ENCODE measurements at places on chromosomes 11 and 22.

DNA sequence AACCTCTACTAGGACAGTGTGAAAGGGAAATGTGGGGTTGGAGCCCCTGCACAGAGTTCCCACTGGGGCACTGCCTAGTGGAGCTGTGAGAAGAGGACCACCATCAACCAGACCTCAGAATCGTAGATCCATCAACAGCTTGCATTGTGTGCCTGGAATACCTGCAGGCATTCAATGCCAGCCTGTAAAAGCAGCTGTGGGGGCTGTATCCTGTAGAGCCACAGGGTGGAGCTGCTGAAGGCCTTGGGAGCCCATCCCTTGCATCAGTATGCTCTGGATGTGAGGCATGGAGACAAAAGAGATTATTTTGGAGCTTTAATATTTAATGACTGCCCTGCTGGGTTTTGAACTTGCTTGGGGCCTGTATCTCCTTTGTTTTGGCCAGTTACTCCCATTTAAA is 46.3 kb downstream of the PGR start:
- DNase-seq, result no peak

GRCh38 chr22:28002181-28002700 is 83.2 kb upstream of the PITPNB start:
- DNase-seq, result no peak

GRCh38 chr11:105273660-105274280 is 134.2 kb upstream of the CARD18 start:
- DNase-seq, result no peak

GRCh38 chr11:1412377-1413095 is 22.8 kb downstream of the BRSK2 start:
- no peak for DNase-seq

DNA sequence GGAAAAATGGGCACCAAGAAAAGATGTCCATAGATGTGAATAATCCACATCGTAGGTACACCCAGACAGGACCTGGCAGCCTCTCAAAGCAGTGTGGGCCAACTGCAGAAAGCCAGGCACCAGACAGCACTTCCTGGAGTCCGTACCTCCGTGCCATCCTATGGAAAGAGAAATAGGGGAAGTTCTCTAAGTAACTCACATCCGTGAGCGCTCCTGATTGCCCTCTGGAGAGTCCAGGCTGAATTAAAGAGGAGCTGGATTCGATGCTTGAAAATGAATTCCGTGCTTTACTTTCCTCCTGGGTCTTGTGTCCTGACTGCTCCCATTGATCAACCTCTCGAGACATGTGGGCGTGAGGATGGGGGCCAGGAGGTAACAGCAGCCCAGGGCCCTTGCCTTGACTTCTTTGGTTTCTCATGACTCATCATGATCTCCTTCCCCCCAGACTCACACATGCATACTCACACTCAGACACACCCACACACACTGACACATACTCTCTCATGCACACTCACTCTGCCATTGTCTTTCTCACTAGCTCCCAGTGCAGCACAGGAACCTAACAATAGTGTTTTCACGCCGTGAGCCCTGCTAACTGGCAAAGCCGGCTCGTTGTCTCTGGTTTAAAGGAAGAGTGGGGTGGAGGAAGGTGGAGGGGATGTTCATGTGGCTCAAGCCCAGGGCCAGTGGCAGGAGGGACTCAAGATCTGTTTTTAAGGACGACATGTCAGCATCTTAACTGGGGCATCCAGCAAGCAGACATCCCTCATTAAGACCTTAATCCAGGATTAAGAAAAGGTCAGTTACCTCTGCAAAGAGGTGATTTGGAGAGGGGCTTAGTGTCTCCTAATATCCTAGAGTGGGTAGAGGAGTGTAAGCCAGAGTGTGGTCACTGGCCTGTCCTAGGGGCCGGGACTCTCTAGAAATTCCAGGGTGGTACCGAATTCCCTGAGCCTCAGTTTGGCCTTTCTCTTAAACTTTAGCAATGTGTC is 104.2 kb downstream of the SCN3B start:
- DNase-seq, result no peak

DNA sequence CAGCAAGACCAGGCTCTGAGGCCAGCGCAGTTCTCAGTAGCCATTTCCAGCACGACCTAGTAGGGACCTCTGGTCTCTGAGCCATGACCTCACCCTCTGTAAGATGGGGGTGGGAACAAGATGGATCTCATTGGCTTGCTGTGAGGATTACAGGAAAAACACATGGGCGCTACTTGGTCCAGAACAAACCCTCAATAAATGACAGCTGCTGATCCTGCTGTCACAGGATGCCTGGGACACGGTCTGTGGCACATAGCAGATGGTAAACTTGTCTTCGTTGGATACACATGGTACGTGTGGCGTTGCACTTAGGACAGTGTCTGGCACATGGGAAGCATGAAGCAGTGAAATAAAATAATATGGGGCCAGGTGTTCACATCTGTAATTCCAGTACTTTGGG is 4.5 kb upstream of the KCTD17 start:
- no peak for DNase-seq

DNA sequence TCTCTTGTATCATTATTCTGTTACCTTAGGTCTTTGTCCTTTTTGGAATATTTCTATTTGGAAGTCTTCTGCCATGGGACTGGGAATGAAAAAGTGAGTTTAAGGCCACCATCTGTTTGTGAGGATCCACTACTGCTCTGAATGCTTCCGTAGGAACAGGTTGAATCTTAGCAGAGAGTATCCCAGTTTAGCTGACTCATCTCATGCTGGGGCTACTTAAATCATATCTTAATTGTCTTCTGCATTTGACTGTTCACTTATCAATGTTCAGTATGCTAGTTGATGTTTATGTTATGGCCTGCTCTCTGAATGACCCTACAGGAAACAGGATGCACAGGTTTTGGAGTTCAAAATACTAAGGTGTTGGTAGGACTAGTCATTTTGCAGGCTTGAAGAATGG is 1.4 kb upstream of the OR52I2 start:
- DNase-seq, result no peak

- DNase-seq, result no peak
These were observed 531 bp upstream of the MEN1 start for GRCh38 chr11:64810891-64811272.

DNA sequence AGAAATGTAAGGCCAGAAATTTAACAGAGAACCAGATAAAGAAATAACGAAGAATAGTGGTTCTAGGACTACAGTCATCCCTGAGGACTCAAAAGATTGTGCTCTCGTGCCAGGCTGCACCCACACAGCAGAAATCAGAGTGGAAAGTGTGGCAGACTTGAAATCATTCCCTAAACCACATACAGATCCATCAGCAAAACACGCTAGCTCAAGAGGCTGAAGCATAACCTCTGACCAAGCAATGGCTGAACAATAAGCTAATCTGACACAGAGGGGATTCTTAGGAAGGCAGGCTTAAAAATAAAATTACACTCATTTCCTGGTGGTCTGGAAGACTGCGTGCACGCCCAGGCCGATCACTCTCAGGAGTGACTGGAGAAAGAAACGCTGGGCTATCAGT is 19.0 kb downstream of the NCF4 start:
- DNase-seq, result no peak

DNA sequence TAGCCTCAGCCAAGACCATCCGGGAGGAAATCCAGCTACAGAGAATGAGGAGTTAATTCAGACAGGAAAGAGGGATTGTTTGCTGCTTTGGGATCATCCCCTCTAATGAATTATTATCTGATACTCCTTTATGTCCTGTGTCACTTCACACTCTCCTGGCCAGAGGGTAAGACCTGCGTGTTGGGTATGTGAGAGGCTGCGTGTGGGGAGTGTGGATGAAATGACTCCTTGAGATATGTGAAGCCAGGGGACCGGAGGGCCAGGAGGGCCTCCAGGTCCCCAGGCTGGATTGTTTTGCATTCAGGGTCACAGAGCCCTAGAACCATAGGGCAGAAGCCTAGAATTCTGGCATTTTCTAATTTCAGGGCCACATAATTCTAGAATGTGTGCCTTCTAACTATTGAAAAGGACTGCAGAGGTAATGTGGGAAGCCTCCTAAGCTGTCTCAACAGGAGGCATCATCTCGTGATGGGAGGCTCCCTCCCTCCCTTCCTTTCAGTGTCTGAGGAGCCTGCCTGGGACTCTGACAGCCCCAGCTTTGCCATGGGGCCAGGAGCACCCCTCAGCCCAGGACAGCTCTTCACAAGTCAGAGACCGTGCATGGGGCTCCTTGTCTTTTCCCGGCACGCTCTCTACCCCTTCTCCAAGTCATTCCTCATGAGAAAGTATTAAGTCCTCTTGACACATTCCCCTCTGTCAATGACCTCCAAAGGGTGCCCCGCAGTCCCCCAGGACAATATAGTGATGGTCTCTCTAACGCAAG is 3.7 kb downstream of the TPBGL start:
- DNase-seq, result no peak

GRCh38 chr11:47106798-47107411 is 69.8 kb downstream of the ARFGAP2 start:
- no peak for DNase-seq

DNA sequence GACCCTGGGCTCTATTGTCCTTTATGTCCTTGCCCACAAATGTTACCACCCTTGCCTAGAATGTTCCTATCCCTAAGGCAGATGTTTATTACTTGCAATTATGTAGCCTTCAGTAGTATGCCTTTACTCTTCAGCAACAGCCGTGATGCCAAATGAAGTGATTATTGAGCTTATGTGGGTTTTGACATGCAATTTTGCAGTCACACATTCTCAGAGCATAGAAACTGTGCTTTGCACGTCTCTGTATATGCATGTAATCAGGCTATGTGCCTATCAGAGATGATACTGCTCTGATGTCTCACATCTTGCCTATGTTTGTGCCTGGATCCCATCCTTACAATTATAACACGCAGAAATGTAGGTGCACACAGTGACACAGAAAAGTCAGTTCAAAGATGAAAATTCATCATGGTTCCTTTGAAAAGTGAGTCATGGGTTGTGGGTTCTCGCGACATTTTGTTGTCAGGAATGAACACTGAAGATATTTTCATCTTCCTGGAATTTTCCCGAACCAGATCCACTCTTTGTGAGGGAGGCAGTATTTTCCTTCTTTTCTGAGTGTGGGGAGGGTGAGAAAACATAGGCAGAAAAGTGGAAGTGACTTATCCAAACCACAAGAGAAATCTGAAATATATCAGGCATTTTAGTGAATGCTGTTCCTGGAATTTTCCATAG is 81.1 kb downstream of the BMAL1 start:
- peak; percentile 56 for DNase-seq

DNA sequence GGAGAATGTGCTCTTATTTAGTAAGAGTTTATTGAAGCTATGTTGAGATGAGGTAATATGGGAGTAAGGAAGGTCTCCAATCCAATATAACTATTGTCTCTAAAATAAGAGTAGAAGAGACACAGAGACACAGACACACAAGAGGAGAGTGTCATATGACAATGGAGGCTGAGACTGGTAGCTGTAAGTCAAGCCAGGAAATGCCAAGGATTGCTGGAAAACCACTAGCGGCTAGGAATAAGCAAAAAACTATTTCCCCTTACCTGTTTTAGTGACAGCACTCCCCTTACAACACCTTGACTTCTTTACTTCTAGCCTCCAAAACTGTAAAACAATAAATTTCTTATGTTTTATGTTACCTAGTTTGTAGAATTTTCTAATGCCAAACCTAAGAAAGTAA is 1652.8 kb downstream of the LRRC4C start:
- no peak for DNase-seq

DNA sequence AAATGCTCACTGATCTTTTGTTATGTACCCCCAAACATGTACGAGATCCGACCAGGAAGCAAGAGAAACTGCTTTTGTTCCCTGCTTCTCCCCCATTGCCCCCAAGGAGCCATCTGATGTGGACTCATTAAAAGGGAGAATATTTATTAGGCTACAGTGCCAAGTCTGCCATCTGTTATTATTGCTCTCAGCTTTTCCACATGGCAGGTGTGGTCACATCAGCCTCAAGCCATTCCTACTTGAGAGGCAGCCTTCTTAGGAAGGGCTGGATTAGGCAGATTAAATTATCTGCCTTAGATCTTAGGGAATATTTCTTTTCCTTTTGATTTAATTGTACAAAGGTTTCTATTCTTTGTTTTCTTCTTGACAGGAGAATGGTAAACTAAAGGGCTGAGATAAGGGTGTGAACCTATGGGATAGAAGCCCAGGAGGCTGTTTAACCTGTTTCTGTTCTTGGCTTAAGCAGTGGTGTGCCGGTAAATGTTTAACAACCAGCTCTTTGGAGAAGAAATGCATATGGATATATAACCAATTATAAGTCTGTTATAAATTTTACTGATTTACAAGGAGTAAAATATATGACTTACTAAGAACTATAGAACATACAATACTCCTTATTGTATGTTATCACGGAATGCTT is 88.8 kb downstream of the PDHX start:
- no peak for DNase-seq

DNA sequence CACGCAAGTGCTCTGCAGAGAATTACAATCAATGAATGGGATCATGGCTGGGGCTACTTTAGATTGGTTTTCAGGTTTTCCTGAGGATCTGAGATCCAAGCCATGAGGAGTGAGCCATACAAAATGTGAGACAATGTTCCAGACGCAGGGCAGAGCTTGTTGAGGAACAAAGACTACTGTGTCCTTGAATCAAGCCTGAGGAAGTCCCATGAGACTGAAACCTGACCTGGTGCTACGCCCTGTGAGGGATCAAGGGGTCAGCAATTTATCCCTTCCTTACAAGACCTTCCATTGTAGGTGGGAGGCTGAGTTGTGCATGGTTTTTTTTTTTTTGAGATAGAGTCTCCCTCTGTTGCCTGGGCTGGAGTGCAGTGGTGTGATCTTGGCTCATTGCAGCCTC is 2.1 kb downstream of the INCENP start:
- DNase-seq, result no peak

- peak; percentile 31 for DNase-seq
These were observed 858.8 kb downstream of the METTL15 start for GRCh38 chr11:28966951-28967350.

GRCh38 chr11:72759468-72759985 is 7.3 kb upstream of the ARAP1 start:
- no peak for DNase-seq

DNA sequence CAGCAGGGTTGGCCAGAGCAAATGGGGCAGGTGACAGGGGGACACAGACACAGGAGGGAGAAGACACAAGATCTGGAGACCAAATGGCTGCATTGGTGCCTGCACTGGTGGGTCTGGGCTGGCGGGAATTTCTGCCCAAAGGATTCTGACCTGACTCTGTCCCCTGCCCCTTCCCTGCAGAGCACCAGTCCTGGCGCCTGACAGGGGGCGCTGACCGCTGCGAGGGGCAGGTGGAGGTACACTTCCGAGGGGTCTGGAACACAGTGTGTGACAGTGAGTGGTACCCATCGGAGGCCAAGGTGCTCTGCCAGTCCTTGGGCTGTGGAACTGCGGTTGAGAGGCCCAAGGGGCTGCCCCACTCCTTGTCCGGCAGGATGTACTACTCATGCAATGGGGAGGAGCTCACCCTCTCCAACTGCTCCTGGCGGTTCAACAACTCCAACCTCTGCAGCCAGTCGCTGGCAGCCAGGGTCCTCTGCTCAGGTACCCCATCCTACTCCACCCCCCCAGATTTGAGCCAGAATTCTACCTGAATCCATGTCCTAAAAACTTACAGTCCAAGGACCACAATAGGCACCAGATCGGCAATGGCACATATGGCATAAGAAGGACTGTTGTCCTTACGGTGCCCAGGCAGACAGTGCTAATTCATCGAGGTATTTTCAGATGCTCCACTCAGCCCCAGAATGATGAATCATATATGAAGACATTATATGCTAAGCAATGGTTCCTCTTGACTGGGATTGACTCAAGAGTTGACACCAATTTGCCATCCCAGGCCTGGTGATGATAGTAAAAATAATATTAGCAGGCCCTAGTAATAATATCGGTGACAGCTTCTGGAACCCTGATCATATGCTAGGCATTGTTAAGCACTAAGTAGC is 38.2 kb downstream of the CD6 start:
- no peak for DNase-seq

- DNase-seq, result no peak
These were observed 52.0 kb downstream of the RELT start for GRCh38 chr11:73428227-73428626.
